ENCODE measurements at places on chromosomes 2 and 18.

- no peaks in the 10 kb centered on the region for H3K27me3 ChIP-seq
- no peak overlapping the region for H3K27ac ChIP-seq
- no peak for DNase-seq
- H3K4me1 ChIP-seq, result no peaks in the 10 kb centered on the region
These were observed 392.3 kb upstream of the ZEB2 start for GRCh38 chr2:144912206-144912605.

GRCh38 chr2:241260911-241261310 is 54.6 kb downstream of the HDLBP start:
- peaks cover 5% of the 10 kb centered on the region for H3K4me1 ChIP-seq
- no peak overlapping the region for H3K27ac ChIP-seq

GRCh38 chr18:54453996-54454395 is 96.3 kb downstream of the C18orf54 start:
- H3K4me3 ChIP-seq, result no peak overlapping the region
- no peak overlapping the region for H3K27ac ChIP-seq
- no peaks in the 10 kb centered on the region for H3K27me3 ChIP-seq
- no peaks in the 10 kb centered on the region for H3K36me3 ChIP-seq
- H3K4me1 ChIP-seq, result no peaks in the 10 kb centered on the region

DNA sequence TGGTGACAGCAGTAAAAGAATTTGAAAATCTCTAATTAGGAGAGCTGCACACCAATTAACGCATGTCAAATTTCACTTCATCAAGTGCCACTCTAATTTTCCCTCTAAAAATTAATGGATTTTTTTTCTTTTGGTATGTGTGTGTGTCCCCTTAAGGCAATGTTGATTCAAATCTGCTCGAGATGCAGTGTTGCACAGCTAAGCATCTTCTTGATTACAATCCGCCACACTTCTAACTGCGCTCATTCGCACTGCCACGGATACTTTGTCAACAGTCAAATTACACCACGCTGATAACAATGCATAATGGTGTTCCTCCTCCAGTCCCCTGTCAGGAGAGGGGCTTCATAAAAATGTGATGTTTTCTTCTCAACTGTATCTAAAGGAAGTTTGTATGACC is 261.4 kb downstream of the MEIS1 start:
- no peak for DNase-seq
- H3K4me3 ChIP-seq, result no peak overlapping the region
- H3K27ac ChIP-seq, result peak overlapping the region; percentile 41
- H3K27me3 ChIP-seq, result no peaks in the 10 kb centered on the region

- no peak overlapping the region for H3K27ac ChIP-seq
- H3K27me3 ChIP-seq, result no peaks in the 10 kb centered on the region
- no peaks in the 10 kb centered on the region for H3K36me3 ChIP-seq
- H3K4me1 ChIP-seq, result peaks cover 2% of the 10 kb centered on the region
- H3K4me3 ChIP-seq, result no peak overlapping the region
These were observed 91.9 kb upstream of the FN1 start for GRCh38 chr2:215527736-215528135.
